Thyroid gland (tissue), 4 donors: ENCODE measurements at places on chromosomes 12 and 14.

DNA sequence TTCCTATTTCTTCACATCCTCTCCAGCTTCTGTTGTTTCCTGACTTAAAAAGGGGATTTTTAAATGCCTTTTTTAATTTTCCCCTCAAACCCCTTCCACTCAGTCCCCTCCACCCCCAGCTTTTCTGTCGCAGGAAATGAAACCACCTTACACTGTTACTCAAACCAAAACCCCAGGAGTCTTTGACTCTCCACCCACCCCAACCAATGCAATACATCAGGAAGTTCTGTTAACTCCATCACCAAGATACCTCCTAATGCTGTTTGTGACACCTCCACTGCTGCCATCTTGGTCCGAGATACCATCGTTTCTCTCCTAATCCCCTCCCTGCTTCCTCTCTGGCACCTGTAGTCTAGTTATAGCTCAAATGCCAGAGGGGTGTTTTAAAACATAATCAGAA, 25.4 kb upstream of the CPM start:
- DNase-seq = no peak

DNA sequence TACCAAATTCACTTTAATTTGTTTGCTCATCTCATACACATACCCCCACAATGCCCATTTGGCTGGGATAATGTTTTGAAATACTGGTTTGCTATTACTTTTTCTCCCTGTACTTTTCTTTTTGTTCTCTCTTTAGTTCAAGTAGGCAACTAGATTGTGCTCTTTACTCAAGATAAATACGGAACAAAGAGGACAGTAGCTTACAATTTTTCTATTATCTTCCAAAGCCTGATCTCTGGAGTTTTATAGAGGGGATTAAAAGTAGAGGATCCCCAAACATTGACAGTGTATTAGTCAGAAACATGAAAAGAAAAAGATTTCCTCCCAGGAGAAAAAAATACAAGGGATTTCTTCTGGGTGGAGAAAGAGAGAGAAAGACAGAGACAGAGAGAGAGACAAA, 102.1 kb upstream of the FSCB start:
- DNase-seq = no peak

- no peak for DNase-seq
Measured at GRCh38 chr12:3178671-3179313, 101.6 kb downstream of the TSPAN9 start.

GRCh38 chr12:64544371-64545080, 65.8 kb upstream of the RASSF3 start:
- no peak for DNase-seq

- DNase-seq = no peak
Measured at GRCh38 chr14:48325486-48325885, 650.1 kb upstream of the MDGA2 start.

DNA sequence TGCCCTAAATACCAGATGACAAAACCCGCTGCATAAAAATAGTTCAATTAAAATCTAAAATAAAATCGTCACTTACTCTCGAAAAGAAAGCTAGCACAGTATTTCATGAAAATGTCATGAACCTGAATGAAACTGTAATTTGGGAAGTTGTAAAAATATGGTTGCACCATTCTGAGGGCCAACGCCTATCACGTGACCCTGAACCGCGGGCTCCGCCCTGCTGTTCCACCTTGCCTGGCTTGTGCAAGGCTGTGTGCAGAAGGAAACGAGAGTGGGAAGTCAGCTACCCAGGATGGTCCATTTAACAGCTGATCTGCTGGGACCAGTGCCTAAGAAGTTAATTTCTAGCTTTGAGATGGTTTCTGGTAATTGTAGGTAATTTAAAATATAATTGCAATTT, 91.7 kb upstream of the BMP4 start:
- no peak for DNase-seq

- DNase-seq = no peak
Measured at GRCh38 chr14:81269100-81269978, 48.6 kb upstream of the GTF2A1 start.

GRCh38 chr12:116631619-116632018, 72.4 kb downstream of the MAP1LC3B2 start:
- no peak for DNase-seq

GRCh38 chr12:727321-727720, 25.1 kb upstream of the WNK1 start:
- no peak for DNase-seq

GRCh38 chr12:1864456-1864855, 44.1 kb downstream of the LRTM2 start:
- DNase-seq = no peak

DNA sequence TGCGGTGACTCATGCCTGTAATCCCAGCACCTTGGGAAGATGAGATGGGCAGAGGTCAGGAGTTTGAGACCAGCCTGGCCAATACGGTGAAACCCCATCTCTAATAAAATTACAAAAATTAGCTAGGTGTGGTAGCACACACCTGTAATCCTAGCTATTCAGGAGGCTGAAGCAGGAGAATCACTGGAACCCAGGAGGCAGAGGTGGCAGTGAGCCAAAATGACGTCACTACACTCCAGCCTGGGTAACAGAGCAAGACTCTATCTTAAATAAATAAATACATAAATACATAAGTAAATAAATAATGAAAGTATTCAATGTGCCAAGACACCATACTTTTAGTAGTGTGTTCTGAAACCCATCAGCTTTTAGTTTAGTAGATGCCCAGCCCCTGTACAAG, 308.1 kb upstream of the FLRT2 start:
- DNase-seq = no peak

DNA sequence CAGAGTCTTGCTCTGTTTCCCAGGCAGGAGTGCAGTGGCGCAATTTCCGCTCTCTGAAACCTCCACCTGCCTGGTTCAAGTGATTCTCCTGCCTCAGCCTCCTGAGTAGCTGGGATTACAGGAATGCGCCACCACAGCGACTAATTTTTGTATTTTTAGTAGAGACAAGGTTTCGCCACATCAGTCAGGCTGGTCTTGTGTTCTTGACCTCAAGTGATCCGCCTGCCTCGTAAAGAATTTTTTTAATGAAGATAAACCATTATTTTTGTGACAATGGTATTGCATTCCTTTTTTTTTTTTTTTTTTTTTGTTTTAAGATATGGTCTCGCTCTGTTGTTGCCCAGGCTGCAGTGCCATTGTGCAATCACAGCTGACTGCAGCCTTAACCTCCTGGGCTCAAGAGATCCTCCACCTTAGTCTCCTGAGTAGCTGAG, 25.8 kb downstream of the ACVR1B start:
- peak; percentile 80 for DNase-seq

DNA sequence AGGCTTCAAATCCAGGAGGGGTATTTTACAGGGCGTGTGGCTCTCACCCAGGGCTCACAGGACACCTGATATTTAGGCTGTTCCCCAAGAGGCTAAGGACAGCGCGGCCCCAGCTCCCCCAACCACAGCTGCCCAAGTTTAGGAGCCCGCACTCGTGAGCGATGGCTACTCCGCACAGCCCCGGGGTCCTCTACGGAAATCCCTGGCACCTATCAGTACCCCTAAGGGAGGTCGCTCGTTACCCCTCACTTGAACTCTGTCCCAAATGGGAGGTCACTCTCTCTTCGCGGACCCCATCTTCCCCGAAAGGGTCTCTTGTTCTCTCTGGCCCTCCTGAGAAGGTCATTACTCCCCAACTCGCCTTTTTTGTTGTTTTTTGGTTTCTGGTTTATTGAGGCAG, 708 bp upstream of the P2RX4 start:
- no peak for DNase-seq

- DNase-seq = no peak
Measured at GRCh38 chr14:87108726-87109125, 884.3 kb downstream of the GALC start.

GRCh38 chr14:99805757-99806439, 12.7 kb downstream of the EML1 start:
- DNase-seq = no peak

DNA sequence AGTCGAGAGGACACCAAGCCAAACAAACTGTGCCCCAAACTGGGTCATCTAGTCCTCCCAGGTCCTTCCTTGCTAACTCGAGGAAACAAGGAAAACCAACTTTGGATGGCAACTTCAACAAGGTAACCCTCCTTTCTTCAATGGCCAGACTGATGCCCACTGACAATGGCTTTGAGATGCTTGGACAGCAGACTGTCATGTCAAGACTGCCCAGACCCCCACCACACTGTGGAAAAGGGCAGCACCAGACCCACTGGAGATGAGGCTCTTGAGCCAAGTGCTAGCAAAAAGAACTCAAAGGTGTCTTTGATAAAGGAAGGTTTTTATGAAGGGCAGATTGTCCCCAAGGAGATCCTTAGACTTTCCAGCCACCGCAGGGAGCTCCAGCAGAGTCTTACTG, 9.0 kb upstream of the CDH24 start:
- DNase-seq = no peak

GRCh38 chr12:124369055-124369826, 74.3 kb downstream of the RFLNA start:
- DNase-seq = peak; percentile 98

DNA sequence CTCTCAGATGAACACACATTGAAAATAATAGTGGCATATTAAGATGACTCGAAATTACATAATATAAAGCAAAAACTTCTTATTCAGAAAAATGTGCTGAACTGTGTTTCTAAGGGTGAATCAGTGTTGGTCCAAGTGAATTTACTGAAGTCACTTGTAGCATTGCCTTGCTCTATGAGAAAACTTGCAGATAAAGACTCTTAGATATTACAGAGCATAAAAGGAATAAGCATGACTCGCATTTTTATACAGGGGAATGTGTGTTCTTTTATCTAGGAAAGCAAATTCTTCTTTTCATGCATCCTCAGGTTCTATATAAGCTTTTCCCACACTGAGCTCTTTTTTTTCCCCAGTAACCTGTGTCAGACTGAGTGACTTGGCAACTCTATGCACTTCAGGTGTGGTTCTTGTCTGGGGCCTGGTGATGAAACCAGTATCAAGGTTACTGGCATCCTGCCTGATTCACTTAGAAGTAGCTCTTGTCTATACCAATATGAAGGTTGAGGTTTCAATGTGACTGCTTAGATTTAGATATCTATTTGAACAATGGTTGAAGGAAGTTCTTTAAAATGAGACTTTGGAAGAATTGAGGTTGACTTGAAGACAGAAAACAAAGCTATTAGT, 76.1 kb downstream of the OTOGL start:
- DNase-seq = peak; percentile 13

DNA sequence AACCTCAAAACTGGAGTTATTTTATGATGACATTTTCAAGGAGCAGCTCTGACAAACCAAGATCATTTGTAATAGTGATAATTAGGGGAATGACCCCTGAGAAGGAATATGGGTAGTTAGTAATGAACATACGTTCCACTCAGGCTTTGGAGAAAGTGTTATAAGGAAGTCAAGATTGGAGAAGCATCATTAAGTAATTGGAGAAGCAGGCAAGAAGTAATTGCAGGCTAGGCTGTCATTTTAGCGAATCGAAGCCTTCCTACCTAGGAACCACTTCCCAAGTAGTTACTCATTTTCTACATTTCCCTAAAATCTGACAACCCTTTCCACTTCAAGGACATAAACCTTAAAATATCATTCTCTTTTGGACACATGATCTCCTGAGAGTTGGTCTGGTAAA, 1.2 kb downstream of the EDDM3B start:
- DNase-seq = no peak

GRCh38 chr12:47080725-47081502, 1.2 kb upstream of the AMIGO2 start:
- DNase-seq = peak; percentile 54

GRCh38 chr12:1170411-1170810, 179.4 kb downstream of the ERC1 start:
- no peak for DNase-seq

DNA sequence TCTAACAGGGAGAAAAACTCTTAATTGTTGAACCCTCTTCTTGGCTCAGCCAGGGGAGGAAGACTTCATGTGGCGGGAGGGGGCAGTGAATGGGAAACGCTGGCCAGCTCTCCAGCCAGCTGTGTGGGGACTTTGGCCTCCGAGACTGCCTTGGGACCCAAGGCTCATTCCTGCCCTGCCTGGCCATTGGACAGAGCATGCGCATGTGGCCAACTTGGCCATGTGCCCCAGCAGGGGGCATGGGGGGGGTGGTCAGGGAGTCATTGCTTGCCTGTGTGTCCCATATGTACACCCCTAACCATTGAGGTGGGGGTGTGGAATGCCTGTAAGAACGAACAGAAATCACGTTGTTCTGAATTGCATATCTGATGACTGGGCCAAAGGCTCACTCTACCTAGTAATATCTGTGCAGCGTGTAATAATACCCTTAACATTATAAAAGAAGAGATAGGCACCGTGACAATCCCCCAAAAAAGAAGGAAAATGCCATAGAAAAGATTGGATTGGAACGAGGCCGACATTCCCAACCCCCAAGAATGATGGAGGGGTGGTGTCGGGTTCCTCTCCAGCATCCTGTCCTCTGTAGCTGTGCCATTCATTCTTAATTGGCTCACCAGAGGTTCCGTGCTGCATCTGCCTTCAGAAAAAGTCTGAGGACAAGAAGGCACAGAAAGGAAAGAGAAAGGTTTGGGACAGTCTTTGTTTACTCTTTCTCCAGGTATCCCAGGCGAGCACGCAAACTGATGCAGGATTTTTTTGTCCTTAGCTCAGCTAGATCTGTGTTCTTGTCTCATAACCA, 3.5 kb upstream of the FAR2 start:
- DNase-seq = no peak

DNA sequence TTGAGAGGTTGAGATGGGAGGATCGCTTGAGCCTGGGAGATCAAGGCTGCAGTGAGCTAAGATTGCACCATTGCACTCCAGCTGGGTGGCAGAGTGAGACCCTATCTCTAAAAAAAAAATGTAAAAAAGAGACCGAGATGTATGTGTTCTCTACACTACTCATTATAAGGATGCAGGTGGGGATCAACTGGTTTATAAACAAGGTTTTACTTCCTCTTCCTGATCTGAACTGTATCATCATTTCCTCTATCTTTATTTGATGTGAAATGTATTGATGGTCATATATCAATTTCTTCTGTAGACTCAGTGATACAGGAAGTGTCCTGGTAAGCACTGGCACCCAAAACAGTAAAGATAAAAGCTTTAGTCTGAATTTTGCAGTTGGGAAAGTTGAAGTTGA, 20.1 kb upstream of the USP44 start:
- no peak for DNase-seq

DNA sequence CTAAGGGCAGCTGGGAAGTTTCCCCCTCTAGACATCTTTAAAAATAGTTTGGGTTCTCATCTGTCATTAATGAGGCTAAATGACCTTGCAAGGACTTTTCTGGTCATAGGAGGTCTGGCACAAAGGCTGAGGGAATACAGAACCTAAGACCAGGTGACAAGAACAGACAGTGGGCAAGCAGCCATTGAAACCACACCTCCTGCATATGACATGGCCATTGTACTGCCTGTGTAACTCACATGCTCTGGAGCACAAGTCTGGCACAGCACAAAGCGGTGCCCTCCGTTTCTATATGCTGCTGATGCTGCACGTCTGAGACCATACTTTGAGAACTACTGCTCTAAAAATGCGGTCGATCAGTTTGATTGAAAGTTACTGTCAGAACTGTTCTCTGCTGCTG, 143.3 kb downstream of the APAF1 start:
- DNase-seq = no peak

- no peak for DNase-seq
Measured at GRCh38 chr14:73710737-73711136, 3.4 kb downstream of the PNMA1 start.

GRCh38 chr14:69684461-69685217, 73.2 kb downstream of the SUSD6 start:
- DNase-seq = no peak
